ENCODE measurements at places on chromosomes 3 and 15. TPM values are rescaled to one million over a fixed set of nuclear protein-coding genes. Genes with fewer than 3 reads are reported as not detected.

GRCh38 chr3:71723452-71724170, 1.6 kb downstream of the EIF4E3 start:
- DNase-seq: no peak

GRCh38 chr3:120471643-120472042, 20.9 kb upstream of the FSTL1 start:
- DNase-seq: no peak

DNA sequence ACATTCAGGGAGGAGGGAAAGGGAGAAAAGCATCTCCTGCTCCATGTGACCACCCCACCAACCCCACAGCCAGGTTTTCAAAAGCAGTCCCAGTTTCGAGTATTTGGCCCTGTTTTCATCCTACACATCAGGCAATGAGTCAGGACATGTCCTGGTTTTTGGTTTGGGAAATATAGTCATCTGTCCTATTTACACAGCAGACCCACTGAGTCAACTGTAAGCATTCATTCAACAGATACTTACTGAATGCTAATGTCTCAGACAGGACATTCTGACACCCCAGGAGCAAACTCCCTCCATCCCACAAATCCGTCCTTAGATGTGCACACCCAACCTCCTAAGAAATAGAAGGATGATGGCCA, 32.9 kb downstream of the IGDCC3 start:
- no peak for DNase-seq

GRCh38 chr3:44476963-44477311, 533 bp downstream of the ZNF445 start:
- DNase-seq: no peak

DNA sequence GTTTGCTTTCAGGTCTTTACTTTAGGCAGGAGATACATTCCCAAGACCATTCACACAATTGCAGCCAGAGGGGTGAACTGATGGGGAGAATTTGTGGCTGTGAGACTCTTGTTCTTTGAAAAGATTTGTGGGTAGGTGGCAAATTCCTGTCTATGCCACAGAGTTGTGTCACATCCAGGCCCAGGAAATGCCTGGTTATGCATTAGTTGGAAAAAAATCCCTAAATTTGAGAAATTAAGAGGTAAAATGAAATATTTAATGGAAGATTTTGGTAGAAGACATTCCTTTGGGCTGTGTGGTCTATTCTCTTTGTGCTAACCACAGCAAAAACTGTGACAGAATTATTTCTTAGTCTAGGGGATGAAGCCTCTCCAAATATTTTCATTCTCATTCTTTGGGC, 28.8 kb downstream of the SAMMSON start:
- no peak for DNase-seq

- no peak for DNase-seq
These were observed 138.5 kb downstream of the RAB11A start for GRCh38 chr15:66007663-66008262.

Gene PRTG
- total RNA-seq: 3.0 TPM

Gene PDIA5
- 3.1 TPM for total RNA-seq

Gene ISLR
- 8.9 TPM for total RNA-seq

All from occipital lobe (tissue), 3 donors.